Posterior cingulate gyrus (tissue), 11 donors: ENCODE measurements at places on chromosomes 7 and 10.

DNA sequence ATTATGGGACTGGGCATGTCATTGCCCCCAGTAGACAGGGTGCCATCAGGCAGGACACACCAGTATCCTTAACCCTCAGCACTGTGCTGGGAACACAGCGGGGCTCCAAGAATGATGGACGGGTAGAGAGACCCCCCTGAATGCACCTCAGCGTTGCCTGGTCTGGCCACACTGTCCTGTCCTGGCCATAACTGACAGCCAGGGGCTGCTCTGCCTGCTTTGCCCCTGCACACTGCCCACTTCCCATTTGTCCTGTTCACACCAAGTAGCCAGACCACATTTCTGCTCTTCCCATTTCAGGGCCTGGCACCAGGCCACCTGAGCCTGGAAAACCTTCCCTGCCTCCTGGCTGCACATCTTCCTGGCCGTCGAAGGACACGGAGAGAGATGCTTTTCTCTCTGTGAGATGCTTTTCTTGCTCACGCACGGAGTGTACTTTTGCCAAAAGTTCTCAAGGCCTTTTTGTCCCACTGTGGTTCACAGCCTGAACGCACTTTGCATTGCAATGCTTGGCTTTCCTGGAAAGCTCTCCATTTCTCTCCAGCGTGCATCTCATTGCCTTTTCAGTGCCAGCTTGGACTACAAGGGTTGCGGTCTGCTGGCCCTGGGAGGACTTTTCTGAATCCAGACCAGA lies 131.0 kb upstream of the EEPD1 start:
- no peak for DNase-seq

DNA sequence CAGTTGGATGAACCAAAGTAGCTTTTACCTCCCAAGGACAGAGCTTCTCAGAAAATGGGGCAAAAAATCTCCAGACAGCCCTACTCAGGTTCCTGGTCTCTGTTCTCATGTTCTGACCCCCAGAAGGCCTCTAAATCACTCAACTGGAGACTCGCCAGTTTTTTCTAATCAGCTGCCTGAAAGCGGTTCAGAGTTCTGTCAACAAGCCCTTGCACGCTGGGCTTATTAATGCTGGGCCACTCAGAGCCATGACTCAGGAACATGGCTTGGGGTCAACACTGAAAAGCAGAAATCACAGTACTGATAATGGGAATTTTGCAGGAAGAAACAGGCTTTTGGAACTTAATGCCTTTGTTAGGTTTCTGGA lies 15.3 kb downstream of the ECHDC3 start:
- DNase-seq: no peak

DNA sequence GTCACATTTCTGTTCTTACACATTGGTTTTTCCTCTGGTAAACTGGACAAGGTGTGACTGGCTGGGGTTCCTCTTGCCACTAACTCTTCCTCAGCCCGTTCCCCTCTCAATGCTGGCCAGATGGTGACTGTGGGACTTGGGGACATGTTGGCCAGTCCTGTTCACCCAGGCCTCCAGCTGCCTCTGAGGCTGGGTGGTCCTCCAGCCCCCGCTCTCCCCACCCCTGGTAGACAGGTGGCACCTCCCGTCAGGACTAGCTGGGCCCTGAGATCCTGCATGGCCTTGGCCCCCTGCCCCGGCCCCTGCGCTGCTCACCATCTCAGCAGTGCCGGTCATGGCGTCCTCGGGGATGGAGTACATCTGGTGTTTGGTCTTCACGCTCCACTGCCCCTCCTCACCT lies 10.8 kb upstream of the MYL7 start:
- no peak for DNase-seq

DNA sequence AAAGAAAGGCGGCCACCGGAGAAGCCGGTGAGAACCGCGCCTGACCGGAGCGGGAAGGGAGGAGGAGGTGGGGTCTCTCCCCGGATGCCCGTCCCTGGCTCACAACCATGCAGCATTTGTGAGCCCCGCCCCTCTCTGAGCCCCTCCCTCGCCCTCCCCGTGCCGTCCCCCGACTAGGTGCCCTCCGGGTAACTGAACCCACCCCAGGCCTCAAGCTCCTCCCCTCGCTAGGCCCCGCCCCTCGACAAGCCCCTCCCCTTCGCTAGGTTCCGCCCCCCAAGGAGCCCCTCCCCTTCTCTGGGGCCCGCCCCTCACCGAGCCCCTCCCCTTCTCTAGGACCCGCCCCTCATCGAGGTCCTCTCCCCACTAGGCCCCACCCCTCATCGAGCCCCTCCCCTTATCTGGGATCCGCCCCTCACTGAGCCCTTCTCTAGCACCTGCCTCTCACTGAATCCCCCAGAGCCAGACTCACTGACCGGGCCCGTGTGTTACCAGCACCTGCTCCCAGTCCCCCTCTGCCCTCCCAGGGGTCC lies 42.2 kb upstream of the HSPB1 start:
- no peak for DNase-seq

DNA sequence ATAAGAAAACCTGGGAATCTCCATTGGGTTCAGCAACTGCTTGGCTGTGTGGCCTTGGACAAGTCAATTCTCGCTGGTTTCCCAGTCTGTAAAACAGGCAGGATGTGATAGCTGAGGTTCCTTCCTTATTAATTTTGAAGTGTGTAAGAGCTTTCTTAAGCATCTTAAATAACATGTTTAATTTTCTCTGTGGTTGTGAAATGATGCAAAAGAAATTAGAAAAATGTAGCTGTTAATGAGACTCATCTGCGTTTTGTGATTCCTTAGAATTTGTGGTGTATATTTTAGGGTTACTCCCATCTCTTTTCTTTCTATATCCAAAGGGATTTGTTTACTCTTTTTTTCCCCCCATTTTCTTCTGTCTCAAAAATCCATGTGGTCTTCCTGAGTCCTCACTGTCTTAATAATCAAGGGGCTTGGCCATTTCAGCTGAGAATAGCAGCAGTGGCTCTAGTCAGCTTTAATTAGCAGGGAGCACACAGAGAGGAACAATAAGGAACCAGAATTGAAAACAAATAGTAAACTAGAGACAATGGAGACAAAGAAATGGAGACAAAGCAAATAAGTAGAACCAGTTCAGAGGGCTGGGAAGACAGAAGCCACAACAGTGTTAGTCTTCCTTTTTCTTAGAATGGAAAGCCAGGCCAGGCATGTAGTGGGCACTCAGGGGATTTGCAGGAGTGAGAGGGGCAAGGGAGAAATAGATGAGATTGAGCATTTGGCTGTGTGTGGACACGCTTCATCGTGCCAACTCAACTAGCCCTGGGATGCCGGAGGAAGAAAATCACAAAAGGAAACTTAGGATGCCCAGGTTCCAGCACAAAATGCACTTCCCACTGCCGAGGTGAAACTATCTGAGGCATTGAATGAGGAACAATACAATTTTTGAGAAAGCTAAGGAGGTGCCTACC lies 93.9 kb downstream of the CHN2 start:
- DNase-seq: no peak

GRCh38 chr7:69722843-69723242 lies 124.6 kb downstream of the AUTS2 start:
- no peak for DNase-seq

- no peak for DNase-seq
These were observed 14.2 kb downstream of the INPP5A start for GRCh38 chr10:132551808-132552130.

DNA sequence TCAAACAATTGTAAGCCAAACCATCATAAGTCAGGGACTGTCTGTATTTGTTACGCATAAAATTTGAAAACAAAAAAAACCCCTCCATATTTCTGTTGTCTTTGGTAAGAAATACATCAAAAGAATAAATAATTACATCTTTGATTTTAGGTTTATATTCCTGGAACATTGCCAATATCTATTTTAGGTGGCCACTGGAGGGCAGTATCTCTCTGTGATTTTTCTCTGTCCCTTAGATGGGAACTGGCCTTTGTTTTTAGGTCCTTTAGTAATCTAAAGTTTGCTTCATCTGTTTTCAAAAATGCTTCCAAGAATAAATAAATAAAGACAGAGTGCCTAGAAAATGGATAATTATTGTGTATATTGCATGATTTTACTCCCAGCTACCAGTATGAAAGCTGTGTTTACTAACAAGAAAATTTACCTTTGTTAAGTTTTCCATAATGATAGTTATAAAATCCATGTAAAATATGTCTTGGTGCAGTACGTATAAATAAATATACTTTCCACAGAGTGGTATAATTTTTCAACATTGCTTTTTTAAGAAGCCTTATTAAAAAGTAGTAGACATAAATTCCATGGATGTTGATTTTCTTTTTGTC lies 64.2 kb downstream of the PHYHIPL start:
- no peak for DNase-seq

DNA sequence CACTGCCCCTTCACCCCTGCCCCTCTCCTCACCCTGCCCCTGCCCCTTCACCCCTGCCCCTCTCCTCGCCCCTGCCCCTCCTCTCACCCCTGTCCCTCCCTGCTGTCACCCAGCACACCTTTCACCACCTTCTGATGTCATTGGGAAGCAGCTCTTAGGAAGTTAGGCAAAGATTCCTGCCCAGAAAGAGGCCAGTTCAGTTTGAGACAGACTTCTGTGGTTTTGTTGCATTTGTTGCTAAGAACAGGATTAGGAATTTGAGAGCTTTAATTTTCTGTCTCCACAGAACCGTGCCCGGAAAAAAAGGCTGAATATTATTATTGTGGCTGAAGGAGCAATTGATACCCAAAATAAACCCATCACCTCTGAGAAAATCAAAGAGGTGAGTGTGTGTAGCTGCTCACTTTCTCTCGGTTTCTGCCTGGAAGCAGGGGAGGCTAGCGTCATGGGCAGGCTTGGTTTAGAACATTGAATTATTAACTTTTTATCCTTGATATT lies 39.6 kb downstream of the PFKP start:
- no peak for DNase-seq

DNA sequence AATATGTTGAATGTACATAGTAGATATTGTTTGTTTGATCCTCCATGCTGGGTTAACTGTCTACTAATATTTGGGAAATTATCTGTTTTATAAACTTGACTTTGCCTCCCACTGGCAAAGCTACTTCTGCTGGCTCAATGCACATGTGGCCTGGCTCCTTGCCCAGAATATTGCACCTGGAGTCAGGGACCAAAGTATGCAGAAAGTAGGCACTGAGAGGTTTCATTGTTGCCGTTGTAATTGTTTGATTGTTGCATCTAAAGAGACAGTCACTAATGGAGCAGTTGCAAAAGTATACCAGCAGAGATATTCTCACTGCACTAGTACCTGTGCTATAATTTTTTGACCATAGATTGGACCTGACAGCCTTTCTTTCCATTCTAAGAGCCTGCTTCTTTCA lies 137.8 kb upstream of the CNTNAP2 start:
- DNase-seq: no peak

GRCh38 chr10:69321039-69321715 lies 42.9 kb downstream of the HK1 start:
- DNase-seq: no peak

GRCh38 chr10:64859911-64860310 lies 1338.7 kb downstream of the REEP3 start:
- no peak for DNase-seq

DNA sequence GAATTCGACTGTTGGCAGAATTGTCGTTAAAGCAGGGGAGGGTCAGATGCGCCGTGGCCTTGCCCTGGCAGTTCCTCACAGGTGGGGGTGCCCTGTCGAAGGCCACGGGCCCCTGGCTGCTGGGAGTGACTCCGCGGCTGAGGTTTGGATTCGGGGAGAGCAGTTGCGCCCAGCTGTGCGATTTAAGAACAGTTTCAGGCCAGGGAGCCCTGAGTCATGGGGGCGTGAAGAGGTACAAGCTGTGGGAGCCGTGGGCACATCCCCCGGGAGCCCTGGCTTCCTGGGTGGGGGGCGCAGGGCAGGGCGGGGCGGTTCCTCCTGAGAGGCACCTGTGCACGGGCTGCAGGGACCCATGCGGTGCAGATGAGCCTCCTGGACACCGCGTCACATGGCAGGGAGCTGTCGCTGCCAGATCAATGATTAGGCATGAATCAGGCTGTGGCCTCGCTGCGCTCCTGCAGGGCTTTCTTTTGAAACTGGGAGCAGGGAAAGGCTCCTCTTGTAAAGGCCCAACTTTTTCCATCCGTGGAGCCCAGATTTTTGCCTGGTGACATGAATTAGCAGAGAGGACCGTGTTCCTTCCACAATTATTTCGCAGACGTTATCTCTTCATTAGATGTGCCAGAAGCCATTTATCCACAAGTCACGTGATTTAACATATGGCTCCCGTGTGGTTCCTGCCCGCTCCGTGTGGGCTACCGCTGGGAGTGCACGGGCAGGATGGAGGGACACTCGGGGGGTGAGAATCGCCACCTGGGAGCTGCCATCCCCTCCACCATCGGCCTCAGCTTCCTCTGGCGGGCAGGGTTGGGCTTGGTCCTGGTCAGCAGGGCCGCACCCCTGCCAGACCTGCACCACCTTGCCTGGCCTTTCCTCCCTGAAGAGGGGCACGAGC lies 918 bp downstream of the PWWP2B start:
- no peak for DNase-seq

DNA sequence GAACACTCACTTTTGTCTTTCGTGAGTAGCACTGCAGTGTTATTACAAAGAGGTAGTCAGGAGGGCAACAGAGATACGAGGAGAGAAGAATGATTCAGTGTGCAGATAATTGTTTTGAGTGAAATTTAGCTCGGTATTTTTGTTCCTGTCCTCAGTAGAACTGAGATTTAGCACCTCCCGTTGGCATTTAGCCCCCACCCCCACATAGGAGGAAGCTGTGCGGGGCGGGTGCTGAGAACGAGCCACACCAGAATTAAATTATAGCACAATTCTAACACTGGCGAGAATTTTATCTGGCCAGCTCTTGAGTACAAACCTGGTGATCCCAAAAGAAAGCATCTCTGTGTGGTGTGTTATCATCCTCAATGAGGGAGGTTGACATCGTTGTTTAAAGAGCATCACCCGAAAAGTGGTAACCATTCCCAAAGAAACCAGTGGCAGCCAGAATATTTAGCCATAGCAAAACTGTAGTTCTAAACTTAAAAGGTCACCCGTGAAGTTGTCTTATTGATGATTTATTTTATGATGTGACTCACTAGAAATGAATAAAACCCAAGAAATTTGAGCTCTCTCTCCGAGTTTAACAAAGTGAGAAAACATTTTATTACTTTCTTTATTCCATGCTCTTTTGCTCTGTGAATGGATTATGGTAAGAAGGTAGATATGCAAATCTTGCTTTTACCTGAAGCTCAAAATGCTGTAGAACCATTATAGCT lies 612.2 kb downstream of the SUGCT start:
- DNase-seq: peak; percentile 34

DNA sequence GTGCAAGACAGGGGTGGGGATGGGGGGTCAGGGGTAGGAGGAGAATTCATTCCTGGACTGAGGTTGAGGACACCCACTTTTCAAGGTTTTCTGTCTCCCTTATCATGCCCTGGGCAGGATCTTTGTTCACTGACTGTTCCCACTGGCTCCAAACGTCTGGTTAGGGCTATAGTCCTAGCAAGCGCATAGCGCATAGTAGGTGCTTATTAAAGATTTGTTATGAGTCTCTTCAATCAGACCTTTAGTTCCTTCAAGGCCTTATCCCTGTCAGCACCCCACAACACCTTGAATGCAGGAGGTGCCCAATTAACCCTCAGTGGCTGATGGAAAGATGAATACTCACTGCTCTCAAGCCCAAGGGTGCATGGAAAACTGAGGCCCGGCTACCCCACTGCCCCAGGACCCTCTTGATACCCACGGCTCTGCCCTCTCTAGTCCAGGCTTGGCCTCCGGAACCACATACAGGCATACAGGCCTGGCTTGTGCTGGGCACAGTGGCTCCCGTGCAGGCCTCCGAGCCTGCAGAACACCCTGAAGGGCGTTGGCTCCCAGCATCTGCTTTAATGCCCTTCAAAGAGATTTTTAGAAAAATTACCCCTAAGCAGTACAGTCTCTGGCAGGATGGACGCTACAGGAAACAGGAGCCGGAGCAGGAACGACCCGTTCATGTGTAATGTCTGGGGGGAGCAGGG lies 177.7 kb downstream of the SH3PXD2A start:
- no peak for DNase-seq

GRCh38 chr10:122014652-122015248 lies 25.8 kb downstream of the TACC2 start:
- no peak for DNase-seq
